Chondrocyte (in vitro differentiated cells): ENCODE measurements at places on chromosomes 5 and 9. TPM values are rescaled to one million over a fixed set of nuclear protein-coding genes. Genes with fewer than 3 reads are reported as not detected.

DNA sequence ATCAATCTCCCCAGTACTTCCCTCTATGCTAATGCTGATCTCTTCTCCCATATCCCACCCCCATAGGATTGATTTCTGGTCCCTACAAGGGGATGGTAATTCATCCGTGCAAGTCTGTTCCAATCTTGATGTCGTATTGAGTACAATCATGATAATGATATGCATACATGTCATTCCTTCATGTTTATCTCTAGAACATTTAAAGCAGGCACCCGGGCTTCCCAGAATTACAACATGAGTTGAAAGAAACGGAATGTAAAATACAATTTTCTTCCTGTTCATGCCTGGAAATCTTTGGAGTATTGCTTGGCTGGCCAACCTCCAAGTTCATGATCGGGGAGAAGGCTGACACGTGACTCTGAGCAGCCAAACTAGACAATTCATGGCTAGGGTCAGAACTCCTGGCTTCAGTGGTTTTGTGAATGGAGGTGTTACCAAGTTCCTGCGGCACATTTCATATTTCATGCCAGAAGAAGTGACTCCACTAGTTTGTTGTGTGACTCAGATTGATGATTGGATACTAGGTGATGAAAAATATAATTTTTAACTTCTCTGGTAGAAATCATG is 66.6 kb downstream of the C9orf152 start:
- no peak for DNase-seq

Gene C8G
- total RNA-seq, result 2.2 TPM in 1 of 3 replicates, not detected in the others

DNA sequence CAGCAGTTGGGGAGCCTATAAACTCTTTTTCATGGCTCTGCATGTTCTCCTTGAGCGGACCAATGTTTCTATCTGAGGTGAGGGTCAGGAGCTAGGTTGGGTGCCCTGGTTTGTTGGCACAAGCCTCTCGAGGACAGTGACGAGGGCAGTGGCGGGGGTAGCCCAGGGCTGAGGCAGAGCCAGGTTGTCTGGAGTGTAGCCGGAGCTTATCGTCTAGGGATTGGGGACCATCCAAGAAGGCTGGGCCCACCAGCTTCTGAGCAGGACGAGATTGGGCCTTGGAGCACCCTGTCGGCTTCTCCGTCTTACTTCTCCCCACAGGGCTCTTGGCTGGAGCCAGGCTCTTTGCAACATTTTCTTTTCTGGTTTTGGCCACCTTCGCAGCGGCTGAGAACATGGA is 13.2 kb upstream of the CCL21 start:
- DNase-seq, result no peak

Gene FNIP1
- 26.4 to 40.6 TPM (median 38.4 TPM) in 3 replicates for total RNA-seq

Gene DMRTA1
- 5.0 to 6.7 TPM (median 5.2 TPM) in 3 replicates for total RNA-seq

Gene FRRS1L
- total RNA-seq, result 3.6 to 5.3 TPM (median 4.1 TPM) in 3 replicates

GRCh38 chr9:116516456-116516855 is 170.6 kb upstream of the TRIM32 start:
- no peak for DNase-seq

- DNase-seq, result no peak
Measured at GRCh38 chr5:50715001-50715400, 48.6 kb downstream of the PARP8 start.

Gene SOX30
- total RNA-seq, result not detected in 3 replicates

Gene ANKRD18A
- total RNA-seq, result 0.29 to 5.2 TPM (median 4.5 TPM) in 3 replicates

Gene DND1
- 1.3 to 1.5 TPM (median 1.3 TPM) in 3 replicates for total RNA-seq

GRCh38 chr5:61464512-61464911 is 132.5 kb downstream of the ZSWIM6 start:
- no peak for DNase-seq

- DNase-seq, result no peak
Measured at GRCh38 chr5:115394531-115394930, 98.1 kb upstream of the CCDC112 start.

Gene SNX24
- total RNA-seq, result 10.2 to 14.3 TPM (median 10.6 TPM) in 3 replicates

Gene GOLGA1
- total RNA-seq, result 22.3 to 25.0 TPM (median 24.0 TPM) in 3 replicates

- no peak for DNase-seq
Measured at GRCh38 chr5:177339107-177339638, 12.3 kb downstream of the LMAN2 start.
